ENCODE measurements at places on chromosomes 12 and 14.

- DNase-seq: no peak
Observed at GRCh38 chr14:70289138-70289537, 70.3 kb downstream of the COX16 start.

- no peak for DNase-seq
Observed at GRCh38 chr12:54660320-54660962, 12.3 kb upstream of the DCD start.

DNA sequence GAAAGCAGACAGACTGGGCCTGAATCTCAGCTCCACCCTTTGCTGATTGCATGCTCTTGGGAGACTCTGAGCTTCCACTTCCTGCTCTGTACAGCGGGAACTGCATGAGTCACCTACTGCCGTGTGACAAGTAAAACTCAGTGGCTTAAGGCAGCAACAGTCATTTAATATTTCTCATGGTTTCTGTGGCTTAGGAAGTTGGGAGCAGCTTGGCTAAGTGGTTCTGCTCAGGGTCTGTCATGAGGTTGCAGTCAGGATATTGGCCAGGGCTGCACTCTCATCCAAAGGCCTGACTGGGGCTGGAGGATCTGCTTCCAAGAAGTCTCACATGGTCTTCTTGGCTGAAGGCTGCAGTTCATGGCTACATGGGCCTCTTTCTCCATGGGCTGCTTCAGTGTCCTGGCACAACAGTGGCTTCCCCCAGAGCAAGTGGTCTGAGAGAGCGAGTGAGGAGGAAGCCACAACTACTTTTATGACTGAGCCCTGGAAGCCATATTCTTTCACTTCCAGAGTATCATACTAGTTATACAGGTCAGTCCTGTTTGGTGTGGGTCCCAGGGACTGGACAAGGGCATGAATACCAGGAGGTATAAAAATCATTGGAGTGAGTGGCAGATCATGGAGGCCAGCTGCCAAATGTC is 49.7 kb downstream of the FAM222A start:
- no peak for DNase-seq

- no peak for DNase-seq
Observed at GRCh38 chr12:77995436-77996167, 164.9 kb downstream of the NAV3 start.

DNA sequence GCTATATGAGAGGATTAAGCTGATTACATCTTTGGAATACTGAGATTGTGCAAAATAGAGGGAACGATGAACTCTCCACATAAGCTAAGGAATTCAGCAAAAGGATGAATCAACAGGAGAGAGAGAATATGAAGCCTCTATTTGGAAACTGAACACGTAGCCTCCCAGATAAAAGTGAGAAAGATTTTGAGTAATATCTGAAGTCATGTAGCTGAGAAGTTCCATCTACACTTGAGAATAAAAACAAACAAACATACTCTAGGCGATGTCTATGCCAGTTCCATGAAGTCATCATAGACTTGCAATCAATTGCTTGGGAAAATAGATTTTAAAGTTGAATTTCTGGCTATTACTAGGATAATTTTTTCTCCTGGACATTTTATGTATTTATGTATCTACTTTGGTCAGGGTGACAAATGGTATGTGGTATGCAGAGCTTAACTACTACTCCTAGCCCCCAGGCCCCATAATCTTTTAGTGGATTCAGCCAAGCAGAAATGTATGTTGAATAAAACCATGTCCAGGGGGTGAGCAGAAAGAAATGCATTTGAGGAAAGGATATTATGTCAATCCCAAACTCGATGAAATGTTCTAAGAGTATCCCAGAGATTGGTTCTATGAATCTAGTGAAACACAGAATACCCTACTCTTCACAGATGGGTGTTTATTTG is 627.4 kb downstream of the DIO2 start:
- DNase-seq: no peak

DNA sequence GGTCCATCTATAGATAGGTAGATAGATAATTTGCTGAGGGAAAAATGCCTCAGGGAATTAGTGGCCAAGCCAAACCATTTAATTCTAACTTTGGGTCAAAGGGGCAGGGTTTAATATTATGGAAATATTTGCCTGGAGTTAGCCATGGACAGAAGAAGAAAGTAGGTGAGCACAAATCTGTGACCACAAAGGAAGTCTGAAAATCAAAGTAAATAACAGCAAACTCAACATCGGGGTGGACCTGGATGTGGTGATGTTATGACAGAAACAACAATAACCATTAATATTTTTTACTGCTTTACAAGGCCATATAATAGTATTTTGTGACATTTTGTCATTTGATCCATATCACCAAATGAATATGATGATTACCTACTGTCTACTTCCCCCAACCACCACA is 578.0 kb upstream of the MGAT4C start:
- DNase-seq: no peak

DNA sequence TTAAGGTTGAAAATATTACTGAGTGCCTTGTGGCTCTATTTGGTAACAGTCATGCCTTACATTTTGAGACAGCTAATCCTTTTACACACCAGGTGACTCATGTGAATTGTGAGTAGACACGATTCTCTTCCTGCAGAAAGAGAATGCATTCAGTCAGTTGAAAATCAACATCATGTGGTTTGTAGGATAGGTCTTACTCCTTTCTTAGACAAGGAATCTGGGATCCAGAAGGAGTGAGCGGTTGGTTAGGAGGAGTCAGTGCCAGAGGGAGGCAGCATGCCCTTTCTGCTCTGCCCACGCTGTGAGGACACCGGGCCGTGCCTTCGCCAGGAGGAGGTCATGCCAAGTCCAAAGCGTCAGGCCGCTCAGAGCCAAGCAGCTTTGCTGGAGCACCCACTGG is 47.6 kb downstream of the TRAF3 start:
- no peak for DNase-seq

- no peak for DNase-seq
Observed at GRCh38 chr14:62689733-62690132, 355.5 kb downstream of the KCNH5 start.

DNA sequence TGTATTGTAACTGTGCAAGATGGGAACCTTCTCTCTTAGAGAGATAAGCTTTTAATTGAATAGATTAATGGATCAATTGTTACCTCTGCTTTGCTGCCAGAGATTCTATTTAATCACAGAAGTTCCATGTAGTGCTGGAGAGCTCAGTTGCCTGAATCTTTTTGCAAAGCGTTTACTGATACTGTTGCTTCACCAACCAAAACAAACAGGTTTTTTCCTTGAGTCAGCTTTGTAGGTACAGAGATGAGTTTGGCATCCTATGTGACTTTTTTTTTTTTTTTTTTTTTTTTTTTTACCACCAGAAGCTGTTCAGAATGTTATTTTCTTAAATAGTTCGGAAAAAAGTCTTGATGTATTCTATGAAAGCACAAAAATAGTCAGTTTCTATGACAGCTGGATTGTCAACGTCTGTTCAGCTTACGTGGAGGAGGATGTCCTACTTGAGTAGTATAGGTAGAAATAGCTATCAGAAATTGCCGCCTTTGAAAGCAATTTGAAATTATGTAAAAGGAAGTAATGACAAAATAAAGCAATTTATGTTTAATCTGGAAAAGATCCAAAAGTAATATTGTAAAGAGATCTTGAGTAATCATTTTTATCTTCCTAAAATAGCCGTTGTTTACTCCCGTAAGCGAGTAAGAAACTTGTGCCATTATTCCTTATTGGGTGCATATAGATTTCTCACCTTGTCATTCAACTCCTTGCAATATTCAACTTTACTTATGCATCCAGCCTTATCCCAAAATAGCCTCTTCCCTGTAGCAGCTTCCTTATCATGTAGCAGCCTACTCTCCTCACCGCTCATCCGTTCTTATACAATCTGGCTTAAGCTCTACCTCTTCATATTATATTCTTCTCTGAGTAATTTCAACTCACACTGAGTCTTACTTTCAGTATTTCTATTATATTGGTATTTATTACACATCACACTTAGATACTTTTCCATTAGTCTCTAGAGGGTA is 5.2 kb downstream of the LRRK2 start:
- DNase-seq: no peak

GRCh38 chr14:96303981-96304380 is 48.0 kb downstream of the BDKRB1 start:
- DNase-seq: no peak

DNA sequence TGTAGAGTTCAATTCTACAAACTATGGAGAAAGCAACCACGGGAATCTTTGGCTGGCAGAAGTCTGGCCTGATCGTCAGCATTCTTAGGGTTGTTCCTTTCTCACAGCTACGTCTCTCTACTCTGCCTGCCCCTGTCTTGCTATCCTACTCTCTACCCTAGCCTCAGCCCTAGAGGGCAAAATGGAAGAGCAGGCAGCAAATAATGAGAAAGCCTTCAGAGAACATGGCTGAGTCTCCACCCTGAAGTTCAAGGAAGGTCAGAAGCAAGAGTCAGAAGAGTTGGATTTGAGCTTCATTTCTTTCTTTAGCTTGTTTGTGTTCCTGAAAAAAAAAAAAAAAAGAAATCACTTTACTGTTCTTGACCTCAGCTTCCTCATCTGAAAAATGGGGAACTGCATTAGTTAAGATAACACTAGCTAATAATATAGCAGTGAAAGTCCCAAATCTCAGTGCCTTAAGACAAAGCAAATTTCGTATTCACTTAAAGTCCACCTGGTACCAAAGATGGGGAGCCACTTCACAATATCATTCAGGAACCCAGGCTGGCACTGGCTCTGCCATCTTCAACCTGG is 50.2 kb upstream of the CCND2 start:
- no peak for DNase-seq

- no peak for DNase-seq
Observed at GRCh38 chr12:116551952-116552772, 7.0 kb upstream of the MAP1LC3B2 start.

DNA sequence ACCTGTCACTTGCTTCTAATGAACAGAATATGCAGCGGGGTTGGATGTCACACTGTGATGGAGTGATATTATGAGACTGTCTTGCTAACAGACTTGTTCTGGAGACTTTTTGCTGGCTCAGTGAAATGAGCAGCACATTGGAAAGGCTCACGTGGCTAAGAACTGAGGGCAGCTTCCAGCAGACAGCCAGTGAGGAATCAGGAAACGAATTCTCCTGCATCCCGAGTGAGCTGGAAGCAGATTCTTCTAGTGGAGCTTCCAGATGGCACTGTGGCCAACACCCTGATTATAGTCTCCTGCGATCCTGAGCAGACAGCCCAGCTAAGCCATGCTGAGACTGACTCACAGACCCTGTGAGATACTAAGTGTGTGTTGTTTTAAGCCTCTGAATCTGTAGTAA is 16.1 kb upstream of the TSPAN9 start:
- DNase-seq: no peak

DNA sequence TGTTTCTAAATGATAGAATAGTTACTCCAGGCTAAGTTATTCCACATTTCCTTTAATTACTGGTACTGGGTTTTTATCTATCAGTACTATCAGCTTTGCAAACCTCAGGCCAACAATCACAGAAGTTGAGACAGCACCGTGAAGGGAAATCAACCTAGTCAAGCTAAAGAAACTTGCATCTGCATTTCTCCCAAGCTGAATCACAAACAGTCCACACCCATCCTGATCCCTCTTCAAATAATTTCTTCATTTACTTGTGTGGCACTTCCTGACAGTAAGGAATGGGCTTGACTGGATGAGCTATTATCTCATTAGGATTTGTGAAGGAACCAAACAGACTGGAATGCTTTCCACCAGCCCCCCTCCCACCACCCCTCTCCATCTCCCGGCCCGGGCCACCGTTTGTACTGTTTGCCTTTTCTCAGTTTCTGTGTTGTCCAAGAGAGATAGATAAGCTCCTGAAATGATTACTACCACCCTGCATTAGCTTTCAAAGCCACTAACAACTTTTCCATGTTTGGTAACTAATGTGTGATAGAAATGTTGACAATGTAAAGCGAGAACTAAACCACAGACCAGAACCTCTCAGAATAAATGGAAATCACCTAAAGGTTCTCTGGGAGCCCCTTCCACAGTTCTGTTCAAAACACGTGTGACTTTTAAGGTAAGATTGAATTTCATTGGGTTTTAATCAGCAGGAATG is 236.3 kb downstream of the SLC25A21 start:
- DNase-seq: no peak

- DNase-seq: no peak
Observed at GRCh38 chr12:97306147-97306546, 156.5 kb upstream of the RMST start.

- DNase-seq: no peak
Observed at GRCh38 chr14:103257211-103257962, 76.7 kb upstream of the EIF5 start.

DNA sequence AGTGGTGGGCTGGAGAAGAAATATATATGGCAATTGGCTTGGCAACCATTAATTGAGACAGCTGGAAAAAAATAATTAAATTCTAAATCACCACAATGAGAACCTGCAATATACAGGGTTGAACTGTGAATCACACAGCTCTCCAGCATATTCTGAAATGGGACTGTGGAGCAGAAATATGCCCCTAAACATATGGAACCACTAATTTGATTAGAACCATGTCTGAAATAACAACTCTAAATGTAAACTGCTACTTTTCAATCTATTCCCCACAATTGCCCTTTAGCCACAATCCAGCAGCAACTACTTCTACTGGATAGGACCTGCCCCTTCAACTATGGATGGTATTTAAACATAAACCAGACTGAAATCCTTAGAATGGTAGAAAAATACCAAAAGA is 330.4 kb downstream of the TRHDE start:
- no peak for DNase-seq
